ENCODE measurements at places on chromosomes 3 and 15.

- DNase-seq, result no peak
These were observed 57.2 kb downstream of the NIPA2 start for GRCh38 chr15:22895465-22896190.

- no peak for DNase-seq
These were observed 17.4 kb downstream of the THBS1 start for GRCh38 chr15:39598186-39598850.

DNA sequence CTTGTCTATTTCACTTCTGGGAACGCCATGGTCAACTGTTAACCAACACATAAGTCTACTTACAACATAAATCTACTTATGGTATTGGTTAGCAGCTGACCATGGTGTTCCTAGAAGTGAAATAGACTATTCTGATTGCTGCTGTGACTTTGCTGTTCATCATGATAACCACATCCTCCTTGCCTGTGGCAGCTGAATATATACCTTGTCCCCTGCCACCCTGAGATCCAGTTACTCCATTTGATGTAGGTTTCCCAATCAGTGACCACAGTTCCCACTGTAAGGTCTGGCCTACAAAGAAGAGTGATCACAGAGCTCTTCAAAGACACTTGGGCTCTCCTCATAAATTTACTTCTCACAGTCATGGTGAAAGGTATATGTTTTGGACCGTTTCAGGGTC is 66.8 kb upstream of the ALDH1A3 start:
- no peak for DNase-seq

DNA sequence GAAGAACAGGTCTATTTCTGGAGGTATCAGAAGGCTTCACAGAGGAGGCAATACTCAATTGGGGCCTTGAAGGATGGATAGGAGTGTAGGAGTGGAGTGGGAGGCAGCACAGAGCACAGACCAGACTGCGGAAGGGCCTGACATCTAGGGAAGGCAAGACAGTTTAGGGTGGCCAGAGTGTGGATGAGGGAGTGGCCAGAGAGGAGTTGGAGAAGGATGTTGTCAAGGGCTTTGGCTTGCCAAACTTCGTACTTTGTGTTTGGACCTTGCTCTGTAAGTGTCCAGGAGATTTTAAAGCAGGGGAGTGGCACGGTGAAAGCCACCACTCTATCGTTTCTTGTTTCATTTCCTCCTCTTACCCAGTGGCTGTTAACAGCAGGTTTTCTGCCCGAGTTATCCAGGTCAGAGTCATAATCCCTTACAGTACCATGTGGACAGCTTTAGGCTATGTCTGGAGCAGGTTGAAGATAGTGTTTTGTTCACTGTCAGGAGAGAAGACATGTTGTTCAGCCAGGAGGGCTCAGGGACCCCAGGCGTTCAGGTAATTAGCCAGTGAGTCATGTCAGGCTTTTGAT is 12.3 kb downstream of the SMAD3 start:
- DNase-seq, result no peak

- DNase-seq, result no peak
These were observed 75.7 kb downstream of the C3orf38 start for GRCh38 chr3:88225326-88226008.

- DNase-seq, result no peak
These were observed 14.1 kb downstream of the SPPL2A start for GRCh38 chr15:50751394-50751793.

GRCh38 chr3:5675319-5675718 is 487.8 kb downstream of the EDEM1 start:
- DNase-seq, result no peak

DNA sequence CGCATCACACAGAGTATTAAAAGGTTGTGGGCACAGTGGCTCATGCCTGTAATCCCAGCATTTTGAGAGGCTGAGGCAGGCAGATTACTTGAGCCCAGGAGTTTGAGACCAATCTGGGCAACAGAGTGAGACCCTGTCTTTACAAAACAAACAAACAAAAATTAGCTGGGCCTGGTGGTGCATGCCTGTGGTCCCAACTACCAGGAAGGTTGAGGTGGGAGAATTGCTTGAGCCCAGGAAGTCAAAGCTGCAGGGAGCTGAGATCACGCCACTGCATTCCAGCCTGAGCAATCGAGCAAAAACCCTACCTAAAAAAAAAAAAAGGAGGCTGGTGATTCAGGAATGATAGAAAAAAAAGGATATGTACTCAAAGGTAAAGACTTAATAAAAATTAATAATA is 28.2 kb upstream of the ST6GAL1 start:
- DNase-seq, result no peak

DNA sequence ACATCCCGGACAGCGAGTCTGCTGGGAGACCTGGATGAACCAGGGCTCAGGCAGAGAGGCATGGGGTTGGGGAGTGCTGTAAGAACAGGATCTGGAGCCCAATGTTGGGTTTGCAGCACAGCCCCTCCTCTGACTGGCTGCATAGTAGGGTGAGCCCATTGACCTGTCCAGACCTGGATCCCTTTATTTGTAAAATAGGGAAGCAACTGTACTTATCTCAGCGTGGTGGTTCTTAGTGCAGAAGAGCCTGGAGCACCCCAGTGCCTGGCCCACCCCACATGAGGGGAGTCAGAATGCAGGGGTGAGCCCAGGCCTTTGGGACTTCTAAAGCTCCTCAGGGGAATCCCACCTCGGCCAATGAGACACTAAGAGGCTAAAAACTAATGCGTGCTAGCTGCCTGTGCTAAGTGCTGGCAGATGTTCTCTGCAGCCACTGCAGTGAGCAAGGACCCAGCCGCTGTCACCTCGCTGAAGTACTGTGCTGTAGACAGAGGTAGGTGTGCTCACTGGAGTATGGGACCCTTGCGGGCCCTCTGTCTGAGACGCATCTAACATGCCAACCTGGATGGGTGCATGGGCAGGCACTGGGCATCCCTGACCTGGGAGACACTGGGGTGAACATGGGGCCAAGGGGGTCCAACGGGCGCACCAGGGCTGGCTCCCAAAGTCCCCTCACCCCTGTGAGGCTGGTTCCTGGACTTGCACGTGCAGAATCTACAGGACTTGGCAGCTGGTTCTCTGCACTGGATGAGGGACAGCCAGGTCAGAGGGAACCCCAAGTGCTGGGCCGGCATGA is 95.6 kb downstream of the ATP10A start:
- no peak for DNase-seq

DNA sequence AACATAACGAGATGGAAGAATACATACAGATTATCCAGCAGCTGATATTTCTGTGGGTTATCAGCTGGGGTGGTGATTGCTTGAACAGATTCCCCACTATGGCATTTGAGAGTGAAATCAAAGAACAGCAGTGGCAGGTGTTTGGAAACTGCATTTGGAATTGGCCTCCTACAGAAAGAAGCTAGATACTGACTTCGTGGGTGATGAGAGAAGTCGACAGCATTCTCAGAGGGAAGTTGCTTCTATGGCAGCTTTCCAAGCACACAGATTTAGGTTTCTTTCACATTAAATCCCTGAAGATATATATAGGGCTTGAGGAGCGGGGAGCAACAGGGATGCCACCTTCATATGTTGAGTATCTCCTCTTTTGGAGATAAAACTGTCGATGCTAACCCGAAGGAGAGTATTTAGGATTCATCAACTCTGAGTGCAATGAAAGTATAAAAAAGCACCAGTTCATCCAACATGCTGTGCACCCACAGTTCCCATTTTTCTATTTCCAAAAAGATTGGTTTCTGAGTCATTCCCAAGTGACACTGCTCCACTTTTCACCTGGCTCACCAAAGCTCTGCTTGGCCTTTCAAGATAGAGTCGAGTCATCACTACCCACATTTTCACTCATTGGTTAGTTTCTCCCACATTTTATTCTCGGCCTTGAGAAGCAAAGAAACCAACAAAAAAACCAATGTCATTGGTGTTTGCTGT is 579.8 kb upstream of the SUCLG2 start:
- no peak for DNase-seq

GRCh38 chr3:176584413-176585176 is 612.7 kb downstream of the TBL1XR1 start:
- DNase-seq, result no peak

DNA sequence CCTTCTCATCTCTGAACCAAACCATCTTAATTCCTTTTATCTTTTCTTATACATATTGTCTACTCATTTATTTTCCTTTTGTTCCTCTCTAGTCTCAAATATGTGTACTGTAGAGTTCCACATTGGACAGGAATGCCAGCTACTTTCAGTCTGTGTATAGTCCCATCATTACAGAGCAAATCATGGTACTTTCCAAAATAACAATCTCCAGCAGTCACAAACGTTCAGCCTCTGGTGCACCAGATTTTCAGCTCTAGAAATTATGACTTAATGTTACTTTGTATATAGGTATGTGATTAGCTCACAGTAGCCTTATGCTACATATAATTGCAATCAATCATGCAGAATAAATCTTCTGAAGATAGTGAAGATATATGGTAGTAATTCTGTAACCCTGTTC is 32.5 kb upstream of the TM4SF4 start:
- no peak for DNase-seq

- no peak for DNase-seq
These were observed 25.6 kb upstream of the FAM174B start for GRCh38 chr15:92681141-92681631.

DNA sequence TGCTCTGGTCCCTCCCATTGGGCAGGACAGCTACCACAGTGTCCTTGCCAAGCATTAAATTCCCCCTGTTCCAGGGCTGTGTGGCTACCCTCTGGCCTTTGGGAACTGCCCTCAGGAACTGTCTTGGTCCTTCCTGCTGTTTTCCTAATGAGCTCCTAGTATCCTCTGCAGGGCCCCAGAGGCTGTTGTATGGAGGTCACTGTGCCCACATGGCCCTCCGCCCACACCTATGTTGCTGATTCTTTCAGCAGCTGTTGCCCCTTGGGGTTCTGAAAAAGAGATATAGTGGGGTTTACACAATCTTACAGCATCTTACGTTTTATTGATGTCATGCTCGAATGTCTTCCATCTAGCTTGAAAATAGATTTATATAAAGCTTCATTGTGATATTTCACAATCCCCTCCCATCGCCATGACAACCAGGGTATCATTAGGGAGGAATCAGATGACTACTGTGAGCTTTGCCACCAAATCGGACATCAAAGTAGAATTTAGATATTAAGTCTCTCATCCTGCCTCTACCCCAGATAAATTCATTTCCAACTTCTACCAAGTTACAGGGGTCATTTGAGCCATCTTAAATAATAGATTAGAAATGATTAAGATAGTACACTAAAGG is 97.1 kb upstream of the NR2E3 start:
- no peak for DNase-seq

DNA sequence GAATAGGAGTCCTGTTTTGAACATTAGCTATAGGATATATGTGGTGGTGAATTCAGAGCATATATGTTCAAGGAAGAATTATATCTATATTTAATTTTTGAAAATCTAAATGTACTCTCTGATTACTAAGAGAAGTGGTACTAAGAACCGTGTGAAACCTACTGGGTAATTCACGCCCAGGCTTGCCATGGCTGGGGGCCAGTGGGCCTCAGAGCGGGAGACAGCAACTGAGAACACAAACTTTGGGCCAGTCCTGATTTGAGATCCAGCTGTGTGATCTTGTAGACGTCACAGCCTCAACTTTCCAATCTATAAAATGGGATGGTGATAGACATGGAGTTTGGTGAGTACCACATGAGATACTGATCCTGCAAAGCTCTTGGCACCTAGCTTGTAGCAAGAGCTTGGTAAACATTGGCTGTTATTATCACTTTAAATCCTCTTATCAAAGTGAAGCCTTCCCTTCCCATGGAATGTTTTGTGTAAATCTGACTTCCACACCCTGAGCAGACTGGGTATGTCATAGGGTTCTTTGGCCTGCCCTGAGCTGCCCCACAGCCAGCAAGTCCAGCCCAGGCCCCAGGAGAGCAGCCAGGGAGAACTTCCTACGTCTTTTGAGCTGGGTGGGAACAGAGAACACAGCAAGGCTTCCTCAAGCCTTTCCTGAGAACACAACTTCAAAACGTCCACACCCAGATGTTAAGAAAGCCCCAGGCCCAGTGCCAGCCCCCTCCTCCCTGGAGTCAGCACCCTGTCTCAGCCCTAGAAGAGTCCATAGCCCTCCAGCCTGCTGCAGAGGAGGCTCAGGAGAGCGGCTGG is 8.2 kb upstream of the PAQR5 start:
- DNase-seq, result no peak

GRCh38 chr3:195185583-195185982 is 85.4 kb downstream of the XXYLT1 start:
- no peak for DNase-seq

DNA sequence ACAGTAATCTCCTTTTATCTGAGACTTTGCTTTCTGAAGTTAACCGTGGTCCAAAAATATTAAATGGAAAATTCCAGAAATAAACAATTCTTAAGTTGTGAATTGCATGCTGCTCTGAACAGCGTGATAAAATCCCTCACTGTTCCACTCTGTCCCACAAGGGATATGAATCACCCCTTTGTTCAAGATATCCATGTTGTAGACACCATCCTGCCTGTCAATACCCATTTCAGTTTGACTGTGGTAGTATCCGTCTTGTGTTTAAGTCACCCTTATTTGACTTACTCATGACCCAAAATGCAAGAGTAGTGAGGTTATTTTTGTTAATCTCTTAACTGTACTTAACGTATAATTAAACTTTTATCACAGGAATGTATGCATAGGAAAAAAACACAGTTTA is 435.0 kb downstream of the SHQ1 start:
- no peak for DNase-seq

GRCh38 chr3:67361323-67361722 is 293.1 kb downstream of the SUCLG2 start:
- DNase-seq, result no peak

Measured in stimulated activated CD4-positive, alpha-beta T cell treated with anti-CD3 and anti-CD28 coated beads, Interleukin-1b, Interleukin-23, amount 100 ng/mL, for 24 hours (primary cell).